ENCODE measurements at places on chromosomes 1 and 21.

DNA sequence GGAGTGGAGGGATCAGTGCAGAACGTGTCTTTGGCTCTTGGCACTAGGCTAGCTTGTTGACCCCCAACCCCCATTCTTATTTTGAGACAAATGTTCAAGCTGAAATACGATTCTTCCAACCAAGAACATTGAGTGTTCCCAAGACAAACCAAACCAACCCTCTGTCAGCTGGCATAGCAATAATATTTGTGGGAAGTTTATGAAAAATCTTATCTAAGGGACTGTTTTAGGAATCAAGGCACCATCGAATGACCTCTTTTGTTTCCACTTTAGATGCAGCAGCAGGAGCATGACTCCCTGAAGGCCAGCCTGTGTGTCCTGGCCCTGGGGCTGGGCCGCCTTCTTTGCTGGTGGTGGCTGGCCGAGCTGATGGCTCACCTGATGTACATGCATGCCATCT, 89.2 kb downstream of the HHAT start:
- no peak for DNase-seq

DNA sequence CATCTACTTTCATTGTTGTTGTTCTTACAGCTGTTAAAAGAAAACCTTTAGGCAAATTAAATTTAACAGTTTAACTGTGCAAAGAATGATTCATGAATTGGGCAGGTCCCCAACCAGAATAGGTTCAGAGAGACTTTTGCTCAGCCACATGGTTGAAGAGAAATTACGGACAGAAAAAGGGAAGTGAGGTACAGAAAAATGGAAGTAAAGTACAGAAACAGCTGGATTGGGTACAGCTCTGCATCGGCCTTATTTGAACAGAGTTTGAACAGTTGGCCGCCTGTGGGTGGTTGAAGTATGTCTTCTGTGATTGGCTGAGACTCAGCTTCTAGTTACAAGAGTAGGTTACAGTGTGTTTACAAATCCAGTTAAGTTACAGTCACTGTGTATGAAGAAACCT, 210.1 kb downstream of the FGGY start:
- DNase-seq, result no peak

DNA sequence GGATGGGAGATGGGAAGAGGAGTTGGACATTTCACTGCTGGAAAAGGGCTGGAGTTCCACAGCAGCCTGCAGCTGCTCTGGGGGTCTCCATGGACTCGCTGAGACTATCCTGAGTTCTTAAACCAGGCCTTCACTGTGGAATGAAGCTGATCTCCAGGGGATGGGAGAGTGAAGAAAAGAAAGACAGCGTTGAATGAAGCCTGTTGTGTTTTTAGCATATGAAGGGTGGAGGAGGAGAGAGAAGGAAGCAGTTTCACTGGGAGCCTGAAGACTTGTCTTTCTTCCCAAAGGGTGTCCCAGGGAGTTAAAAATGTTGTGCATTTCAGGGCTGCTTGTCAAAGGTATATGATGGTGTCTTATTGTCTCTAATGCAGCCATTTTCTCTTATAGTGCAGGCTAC, 9.2 kb downstream of the ROR1 start:
- DNase-seq, result no peak

DNA sequence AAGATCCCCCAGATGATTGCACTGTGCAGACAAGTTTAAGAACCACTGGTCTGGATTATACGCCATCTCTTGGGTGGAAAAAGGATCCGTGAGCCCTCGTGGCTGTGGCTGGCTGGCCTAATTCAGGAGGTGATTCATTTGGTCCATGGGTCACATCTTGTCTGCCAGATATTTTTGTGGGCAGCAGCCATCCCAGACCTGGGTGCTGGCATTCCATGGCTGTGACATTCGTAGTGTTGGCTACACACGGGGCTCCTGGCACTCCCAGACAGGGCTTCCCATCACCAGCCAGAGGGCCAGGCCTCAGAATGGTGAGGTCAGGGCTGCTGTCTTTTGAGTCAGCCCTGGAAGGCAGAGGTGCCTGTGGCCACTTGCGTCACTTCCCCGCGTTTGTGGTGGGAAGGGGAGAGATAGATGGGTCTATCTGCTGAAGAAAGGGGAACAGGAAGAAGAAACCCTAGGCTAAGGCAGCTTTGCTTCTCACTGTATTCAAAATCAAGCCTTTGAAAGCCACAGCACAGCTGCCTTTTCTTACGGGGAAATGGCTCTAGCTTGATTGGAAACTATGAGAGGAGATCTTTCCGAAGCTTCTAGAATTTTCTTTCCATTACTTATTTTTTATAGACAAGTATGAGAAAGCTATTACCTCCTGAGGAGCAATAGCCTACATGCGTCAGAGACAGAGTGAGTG, 32.4 kb downstream of the EIF2D start:
- peak; percentile 89 for DNase-seq

- DNase-seq, result no peak
These were observed 41.6 kb upstream of the PPIAL4F start for GRCh38 chr1:144551107-144551542.

DNA sequence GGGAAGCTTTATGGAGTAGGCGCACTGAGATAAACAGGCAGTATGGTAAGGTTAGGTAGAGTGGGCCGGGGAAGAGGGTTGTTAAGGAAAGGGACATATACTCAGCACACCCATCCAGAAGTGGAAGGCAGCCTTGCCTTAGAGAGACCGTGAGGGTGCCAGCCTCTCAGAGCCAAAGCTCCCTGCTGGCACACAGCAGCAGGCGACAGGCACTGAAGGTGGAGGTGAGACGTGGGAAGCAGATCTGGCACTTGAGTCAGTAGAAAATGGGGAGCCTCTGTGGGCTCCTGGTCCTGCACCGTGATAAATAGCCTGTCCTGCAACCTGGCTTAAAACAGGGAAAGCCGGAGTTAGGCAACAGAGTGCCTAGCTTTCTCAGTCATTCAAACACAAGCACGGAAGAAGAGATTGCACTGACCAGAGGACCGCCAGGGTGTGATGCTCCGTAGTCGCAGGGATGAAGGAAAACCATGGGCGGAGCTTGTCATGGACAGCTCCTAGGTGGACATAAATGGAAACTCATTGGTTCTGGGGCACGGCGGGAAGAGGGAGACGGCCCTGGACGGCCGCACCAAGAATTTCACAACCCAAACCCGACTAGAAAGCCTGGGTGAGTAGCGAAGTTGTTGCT, 15.5 kb downstream of the KCNK1 start:
- DNase-seq, result no peak

DNA sequence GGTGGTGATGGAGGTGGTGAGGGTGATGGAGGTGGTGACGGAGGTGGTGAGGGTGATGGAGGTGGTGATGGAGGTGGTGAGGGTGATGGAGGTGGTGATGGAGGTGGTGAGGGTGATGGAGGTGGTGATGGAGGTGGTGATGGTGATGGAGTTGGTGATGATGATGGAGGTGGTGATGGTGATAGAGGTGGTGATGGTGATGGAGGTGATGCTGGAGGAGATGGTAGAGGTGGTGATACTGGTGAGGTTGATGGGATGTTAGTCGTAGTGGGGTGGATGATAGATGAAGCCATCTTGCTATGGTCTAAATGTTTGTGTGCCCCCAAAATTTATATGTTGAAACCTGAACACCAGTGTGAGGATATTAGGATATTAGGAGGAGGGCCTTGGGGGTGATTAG, 25.3 kb upstream of the IFNLR1 start:
- DNase-seq, result no peak

- peak; percentile 24 for DNase-seq
These were observed 3.5 kb upstream of the FCMR start for GRCh38 chr1:206925106-206925736.

DNA sequence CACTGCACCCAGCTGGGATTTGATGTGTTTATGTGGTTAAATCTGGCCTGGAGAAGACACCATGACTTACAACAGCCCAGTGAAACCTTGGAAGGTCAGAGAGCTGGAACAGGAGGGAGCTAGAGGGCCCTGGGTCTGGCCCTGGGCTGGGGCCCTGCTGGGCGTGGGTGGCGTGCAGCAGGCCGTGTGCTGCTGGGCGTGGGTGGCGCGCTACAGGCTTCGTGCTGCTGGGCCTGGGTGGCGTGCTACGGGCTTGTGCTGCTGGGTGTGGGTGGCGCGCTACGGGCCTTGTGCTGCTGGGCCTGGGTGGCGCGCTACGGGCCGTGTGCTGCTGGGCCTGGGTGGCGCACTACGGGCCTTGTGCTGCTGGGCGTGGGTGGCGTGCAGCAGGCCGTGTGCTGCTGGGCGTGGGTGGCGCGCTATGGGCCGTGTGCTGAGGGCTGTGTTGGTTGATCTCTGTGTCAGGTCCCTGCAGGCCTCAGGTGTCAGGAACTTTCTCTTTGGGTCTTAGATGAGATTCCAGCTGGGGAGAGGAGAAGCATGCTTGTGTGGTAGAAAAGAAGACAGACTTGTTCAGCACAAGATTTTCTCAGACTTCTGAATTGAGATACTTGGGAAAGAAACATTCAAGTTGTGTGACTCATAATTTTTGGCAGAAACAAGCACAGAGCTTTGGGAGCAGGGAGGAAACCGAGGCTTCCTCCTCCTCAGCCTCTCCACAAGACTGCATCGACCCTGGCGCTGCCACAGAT, 66.0 kb downstream of the COL18A1 start:
- DNase-seq, result peak; percentile 63

DNA sequence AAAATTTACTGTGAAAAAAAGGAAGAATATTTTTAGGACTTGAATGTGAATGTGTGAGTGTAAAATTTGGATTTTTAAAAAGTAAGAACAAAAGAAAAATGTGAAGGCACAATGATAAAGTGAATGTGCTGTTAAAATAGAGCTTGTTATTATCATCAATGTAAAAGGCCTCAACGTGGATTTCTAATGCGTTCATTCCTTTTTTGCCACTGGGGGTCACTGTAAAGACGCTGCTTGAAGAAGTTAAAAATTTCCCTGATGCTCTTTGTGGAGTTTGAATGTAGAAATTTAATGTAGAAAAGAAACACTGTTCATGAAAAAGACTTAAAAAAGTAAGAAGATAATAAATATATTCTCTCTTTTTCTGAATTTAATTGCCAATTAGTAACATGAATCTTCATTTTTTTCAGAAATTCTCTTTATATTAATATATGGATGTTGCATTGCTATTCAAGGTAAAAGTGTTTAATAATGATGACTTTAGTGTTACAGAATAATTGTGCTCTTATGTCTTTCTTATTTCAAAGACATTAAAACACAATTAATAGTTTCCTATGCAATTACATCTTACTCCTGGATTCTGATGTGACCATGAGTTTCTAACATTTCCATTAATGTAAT, 161.5 kb downstream of the DNM3 start:
- no peak for DNase-seq

GRCh38 chr1:58487002-58487401, 59.5 kb downstream of the OMA1 start:
- DNase-seq, result no peak

DNA sequence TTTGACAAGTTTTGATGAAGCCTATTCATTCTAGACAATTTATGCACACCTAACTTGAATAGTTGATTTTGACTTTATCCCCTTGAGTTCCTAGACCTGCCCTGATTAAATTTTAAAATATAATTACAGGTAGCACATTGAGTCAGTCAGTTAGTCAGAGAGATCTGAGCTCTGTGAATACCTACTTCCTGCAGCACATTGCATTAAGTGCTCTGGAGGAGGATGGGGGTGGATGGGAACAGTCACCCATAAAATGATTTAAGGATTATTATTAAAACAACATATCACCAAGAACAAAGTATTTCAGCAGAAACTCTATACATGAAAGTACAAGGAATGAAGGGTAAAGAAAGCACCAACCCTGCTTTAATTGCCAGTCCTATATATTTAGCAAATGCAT, 11.8 kb upstream of the RPF1 start:
- no peak for DNase-seq

GRCh38 chr1:33267468-33268205, 11.3 kb downstream of the ZNF362 start:
- no peak for DNase-seq

- no peak for DNase-seq
These were observed 19.2 kb downstream of the WDTC1 start for GRCh38 chr1:27253596-27253995.

- no peak for DNase-seq
These were observed 5.2 kb downstream of the SNAP47 start for GRCh38 chr1:227740401-227740960.

- DNase-seq, result no peak
These were observed 252.1 kb downstream of the PRDM2 start for GRCh38 chr1:13951793-13952751.

DNA sequence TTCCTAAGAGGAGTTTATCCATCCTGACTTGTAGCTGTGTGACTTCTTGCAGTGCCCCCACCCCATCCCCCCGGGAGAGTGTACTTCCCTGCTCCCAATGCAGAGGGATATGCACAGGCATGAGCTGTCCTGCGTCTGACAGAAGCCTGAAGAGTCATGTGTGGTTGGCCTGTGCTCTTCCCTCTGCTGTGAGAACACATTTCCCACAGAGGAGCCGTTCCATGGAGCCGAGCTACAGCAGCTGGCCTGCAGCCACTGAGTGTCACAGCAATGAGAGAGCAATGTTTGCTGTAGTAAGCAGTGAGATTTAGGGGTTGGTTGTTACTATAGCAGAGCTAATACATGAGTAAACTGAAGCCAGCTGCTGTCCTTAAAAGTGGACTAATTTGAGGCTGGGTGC, 22.0 kb downstream of the PARS2 start:
- no peak for DNase-seq

DNA sequence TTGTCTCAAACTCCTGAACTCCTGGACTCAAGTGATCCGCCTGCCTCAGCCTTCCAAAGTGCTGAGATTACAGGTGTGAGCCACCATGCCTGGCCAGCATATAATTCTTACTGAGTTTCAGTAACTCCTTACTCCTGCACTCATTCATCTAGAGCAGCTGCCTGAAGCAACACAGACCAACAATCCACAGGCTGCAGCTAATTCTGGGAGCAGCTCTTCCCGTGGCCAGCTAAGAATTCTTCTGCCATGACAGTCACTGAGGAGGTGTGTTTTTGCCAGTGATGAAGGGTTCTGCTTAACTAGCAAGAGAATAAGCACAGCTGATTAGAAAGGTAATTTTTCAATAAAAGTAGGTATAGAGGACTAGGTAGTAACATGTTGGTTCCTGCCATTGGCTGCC, 5.4 kb downstream of the VTCN1 start:
- no peak for DNase-seq

DNA sequence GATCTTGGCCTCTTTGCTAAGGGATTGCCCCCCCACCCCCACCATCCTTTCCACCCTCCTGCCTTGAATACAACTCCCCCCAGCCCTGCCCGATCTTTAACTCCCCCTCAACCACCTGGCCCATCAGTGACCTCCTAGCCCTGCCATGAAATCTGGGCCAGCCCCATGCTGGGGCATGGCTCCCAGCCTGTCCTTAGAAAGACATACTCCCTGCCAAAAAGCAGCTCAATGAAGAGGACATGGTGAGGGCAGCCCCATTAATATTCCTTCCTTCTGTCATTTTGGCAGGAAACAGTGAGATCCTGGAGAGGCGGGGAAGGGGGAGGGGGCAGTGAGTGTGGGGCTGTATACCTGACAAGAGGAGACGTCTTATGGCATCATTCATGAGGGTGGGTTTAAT, 66.8 kb upstream of the DISP3 start:
- no peak for DNase-seq
